ENCODE measurements at places on chromosomes 16 and 17.

DNA sequence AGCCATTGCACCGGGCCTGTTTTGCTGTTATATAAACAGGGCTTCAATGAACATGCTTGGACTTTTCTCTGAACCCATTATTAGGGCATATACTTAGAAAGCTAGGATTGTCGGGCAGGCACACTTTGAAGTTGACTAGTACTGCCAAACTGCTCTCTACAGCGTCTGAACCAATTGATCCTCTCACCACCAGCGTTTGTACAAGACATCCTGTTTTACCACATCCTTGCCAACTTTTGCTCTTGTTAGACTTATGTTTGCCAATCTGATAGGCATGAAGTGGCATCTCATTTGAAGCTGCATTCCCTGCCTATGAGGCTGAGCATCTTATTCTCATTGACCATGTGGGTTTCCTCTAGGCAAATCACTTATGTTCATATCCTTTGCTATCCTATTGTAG is 7.4 kb upstream of the PPP1R9B start:
- no peak for DNase-seq

DNA sequence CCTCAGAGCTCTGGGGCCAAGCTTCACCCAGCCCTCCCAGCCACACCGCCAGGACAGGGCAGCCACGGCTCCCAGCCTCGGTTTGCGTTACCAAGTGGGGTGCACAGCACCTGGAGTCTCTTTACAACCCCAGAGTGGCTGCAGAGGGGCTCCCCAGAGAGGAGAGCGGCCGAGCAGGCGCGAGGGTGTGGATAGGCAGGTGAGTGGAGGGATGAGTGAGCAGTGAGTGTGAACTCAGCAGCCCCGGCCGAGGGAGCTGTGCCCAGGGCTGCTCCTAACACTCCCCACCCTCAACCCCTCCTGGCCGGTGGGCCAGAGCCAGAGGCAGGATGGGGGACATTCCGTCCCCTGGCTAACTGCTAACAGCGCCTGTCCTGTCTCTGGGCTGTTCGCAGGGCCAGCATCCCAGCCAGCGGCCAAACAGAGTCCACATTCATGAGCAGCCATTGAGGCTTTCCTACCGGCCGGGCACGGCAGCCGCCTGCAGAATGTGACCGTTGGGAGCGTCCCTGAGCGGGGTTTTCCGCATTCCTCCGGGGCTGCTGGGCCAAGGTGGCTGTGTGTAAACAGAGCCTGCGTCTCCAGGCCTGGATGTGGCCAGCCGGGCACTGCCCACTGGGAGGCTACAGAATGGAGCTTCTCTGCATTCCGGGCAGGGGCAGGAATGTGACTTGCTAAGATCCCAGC is 5.3 kb downstream of the ZNF469 start:
- DNase-seq = no peak

DNA sequence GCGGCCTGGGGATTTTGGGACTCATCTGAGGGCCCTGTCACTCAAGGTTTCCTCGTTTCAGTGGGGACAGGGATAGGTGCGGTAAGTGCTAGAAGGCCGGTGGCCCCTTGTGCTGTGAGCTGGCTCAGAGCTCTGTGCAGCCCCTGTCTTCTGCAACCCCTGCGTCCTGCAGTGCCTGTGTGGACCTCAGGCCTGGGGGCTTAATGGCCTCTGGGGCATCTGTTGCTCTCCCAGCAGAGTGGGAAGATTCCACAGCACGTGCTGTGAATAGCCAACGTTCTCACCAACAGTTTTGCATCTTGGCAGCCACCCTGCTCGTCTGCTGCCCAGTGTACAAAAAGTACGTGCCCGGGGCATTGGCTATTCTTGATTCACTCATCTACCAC is 4.9 kb downstream of the FOXC2 start:
- no peak for DNase-seq

GRCh38 chr16:58152246-58152868 is 23.2 kb upstream of the CFAP20 start:
- DNase-seq = no peak

GRCh38 chr17:80636361-80637018 is 91.9 kb downstream of the RPTOR start:
- no peak for DNase-seq

DNA sequence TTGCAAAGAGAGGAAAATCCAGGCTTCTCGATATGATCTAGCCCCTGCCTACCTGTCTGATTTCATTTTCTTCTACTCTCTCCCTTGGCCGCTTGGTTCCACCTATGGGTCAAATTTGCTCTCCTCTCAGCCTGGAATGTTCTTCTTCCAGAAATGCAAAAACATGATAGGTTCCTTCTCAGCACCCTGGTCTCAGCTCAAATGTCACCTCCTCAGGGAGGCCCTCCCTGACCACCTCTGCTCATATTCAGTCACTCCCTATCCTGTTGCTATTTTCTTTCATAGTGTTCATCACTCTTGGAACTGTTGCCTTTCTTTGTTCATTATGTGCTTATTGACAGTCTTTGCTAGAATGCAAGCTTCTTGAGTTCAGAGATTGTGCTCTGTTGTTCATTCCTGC is 208.6 kb downstream of the KATNIP start:
- no peak for DNase-seq

DNA sequence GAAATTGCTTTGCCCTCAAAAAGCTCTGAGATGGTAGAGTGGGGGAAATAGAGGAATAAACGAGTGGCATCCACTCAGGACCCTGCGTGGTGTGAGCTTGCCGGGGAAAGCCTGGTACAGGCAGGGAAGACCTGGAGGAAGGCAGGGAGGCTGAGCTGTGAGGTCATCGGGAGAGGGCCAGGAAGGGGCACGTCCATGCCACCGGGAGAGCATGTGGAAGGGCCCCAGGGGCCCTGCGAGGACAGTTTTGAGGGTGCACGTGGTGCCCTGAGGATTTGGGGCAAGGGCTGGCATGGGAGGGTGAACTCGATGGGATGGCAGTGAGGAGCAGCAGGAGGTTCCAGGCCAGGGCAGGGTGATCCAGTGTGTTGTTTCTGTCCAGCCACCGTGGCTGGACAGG is 56.3 kb upstream of the CBFA2T3 start:
- DNase-seq = no peak

DNA sequence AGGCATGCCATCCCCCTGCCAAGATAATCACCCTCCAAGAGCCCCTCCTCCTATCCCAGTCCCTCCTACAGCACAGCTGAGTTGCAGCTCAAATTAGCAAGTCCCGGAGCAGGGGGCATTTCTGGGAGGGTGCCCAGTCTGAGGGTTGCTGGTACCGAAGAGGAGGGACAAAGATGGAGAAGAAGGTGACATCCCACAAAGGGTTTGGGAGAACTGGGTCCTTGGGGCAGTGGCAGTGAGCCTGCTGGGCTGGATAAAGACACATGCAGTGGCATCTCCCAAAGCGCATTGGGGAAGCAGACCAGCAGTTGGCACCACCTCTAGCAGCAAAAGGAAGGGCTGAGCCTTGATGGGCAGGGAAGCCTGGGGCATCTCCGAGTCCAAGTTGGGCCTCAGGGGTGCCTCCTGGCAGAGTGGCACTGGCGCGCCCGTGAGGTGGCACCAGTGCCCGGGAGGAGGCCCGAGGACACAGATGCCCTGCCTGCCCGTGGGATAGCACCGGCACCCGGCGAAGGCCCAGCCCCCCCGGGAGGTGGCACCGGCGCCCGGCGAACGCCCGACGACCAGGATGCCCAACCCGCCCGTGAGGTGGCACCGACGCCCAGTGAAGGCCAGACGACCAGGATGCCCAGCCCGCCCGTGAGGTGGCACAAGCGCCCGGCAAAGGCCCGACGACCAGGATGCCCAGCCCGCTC is 622 bp downstream of the TOM1L2 start:
- DNase-seq = no peak

DNA sequence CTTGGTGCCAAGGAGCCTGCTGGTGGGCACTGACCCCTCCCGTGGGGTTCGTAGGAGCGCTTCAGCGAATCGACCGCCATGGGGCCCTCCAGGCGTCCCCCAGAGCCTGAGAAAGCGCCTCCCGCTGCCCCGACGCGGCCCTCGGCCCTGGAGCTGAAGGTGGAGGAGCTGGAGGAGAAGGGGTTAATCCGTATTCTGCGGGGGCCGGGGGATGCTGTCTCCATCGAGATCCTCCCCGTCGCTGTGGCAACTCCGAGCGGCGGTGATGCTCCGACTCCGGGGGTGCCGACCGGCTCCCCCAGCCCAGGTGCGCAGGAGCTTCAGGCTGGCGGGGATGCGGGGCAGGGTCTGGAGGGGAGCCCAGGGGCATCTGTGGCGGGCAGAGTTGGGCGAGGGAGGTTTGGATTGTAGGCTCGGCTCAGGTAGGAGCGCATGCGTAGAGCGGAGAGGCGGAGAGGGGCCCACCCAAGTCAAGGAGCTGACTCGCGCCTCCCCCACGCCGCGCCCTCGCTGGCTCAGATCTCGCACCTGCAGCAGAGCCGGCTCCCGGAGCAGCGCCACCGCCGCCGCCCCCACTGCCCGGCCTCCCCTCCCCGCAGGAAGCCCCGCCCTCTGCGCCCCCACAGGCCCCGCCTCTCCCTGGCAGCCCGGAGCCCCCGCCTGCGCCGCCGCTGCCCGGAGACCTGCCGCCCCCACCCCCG is 19.8 kb downstream of the FMNL1 start:
- DNase-seq = no peak

- DNase-seq = no peak
These were observed 27.9 kb downstream of the NARF start for GRCh38 chr17:82486231-82487094.

GRCh38 chr16:76294396-76295214 is 17.4 kb downstream of the CNTNAP4 start:
- DNase-seq = no peak

- DNase-seq = no peak
These were observed 7.0 kb downstream of the MARF1 start for GRCh38 chr16:15635926-15636325.

DNA sequence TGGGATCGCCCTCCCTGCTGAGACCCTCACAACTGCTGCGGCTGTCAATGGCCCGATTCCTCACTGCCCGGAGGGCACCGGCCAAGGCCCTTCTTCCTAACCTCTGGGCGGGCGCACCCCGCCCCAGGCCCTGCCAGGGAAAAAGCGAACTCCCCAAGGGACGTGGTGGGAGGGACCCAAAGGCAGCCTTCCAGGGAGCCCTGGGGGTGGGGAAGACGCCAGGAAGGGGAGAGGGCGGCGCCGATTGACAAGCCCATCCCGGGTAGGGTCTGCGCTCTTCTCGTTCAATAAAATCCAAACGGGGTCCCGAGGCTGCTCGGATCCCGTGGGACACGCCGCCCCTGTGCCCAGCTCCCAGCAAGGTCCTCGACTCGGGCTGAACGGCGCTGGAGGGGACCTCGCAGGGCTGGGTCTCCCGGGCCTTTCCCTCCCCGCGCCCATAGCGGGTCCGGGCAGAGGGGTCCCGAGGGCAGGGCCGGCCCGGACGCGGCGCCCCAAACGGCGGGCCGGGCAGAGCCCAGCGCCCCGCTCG is 416 bp downstream of the KIFC3 start:
- DNase-seq = no peak

GRCh38 chr17:1156864-1157263 is 22.9 kb downstream of the ABR start:
- DNase-seq = no peak

DNA sequence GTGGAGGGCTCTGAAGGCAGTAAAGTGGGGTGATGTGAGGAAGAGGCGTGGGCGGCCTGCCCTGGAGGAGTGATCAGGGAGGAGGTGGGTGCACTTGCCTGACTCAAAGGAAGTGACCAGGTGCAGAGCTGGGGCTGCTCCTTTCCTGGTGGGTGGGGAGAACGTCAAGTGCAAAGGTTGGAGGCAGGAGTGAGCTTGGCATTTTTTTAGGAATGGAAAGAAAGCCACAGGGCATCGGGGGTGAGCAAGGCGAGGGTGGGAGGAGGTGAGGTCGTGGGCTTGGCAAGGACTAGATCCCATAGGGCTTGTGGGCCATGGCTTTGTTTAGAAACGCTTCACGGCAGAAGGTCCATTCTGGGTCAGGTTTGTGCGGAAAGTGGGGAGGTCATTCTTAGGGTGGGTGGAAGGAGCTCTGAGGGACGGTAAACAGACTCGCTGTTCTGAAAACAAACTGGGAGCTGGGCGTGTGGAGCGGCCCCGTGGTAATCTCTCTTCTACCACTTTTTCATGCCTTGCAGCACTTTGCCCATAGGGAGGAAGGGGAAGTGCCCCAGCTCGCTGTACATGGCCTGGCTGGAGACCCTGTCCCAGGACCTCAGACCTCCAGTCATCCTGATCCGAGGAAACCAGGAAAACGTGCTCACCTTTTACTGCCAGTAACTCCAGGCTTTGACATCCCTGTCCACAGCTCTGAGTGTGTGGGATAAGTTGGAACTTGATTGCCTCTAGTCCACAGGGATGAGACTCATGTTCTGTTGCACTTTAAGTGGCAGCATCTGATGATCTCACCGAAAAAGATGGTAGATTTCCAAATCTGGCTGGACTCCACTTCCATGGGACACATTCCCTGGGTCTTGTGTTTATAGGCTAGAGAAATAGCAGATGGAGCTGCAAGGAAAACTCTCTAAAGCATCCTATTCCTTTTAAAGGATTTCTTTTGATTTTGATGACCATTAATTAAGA is 18.9 kb upstream of the HERPUD1 start:
- DNase-seq = no peak

GRCh38 chr17:64354396-64354795 is 36.3 kb downstream of the PECAM1 start:
- DNase-seq = no peak

- DNase-seq = peak; percentile 29
These were observed 13.7 kb downstream of the PITPNC1 start for GRCh38 chr17:67390646-67391361.

- no peak for DNase-seq
These were observed 11.1 kb downstream of the CRYBA1 start for GRCh38 chr17:29257756-29258155.

- DNase-seq = no peak
These were observed 13.2 kb downstream of the C17orf50 start for GRCh38 chr17:35773679-35774425.

DNA sequence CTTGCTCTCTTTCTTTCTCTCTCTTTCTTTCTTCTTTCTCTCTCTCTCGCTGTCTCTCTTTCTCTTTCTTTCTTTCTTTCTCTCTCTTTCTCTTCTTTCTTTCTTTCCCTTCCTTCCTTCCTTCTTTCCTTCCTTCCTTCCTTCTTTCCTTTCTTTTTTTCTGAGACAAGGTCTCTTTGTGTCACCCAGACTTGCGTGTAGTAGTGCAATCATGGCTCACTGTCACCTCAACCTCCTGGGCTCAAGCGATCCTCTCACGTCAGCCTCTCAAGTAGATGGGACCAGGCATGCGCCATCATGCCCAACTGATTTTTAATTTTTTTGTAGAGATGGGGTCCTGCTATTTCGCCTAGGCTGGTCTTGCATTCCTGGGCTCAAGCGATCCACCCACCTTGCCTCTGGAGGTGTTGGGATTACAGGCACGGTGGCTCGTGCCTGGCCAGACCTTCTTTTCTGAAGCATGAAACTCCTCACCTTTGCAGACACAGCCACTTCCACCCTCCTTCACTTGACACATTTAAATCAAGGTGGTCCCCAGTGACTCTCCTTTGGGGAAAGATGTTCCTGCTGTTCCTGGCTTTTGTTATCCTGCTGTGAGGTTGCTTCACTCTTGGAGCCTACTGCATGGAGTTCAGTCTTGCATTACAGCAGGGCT is 26.8 kb upstream of the NKD1 start:
- no peak for DNase-seq

Measured in stimulated activated CD8-positive, alpha-beta memory T cell treated with anti-CD3 and anti-CD28 coated beads, Interleukin-7, amount 100 ng/mL, for 1 hour (primary cell).